ENCODE measurements at places on chromosomes 11 and 22.
A peak's percentile ranks its signal among the peaks of the same experiment; 100 is the strongest.

GRCh38 chr11:74288911-74289310 is 22.5 kb downstream of the P4HA3 start:
- no peak for DNase-seq

- DNase-seq: peak; percentile 12
Observed at GRCh38 chr11:95487391-95487790, 256.4 kb upstream of the SESN3 start.

DNA sequence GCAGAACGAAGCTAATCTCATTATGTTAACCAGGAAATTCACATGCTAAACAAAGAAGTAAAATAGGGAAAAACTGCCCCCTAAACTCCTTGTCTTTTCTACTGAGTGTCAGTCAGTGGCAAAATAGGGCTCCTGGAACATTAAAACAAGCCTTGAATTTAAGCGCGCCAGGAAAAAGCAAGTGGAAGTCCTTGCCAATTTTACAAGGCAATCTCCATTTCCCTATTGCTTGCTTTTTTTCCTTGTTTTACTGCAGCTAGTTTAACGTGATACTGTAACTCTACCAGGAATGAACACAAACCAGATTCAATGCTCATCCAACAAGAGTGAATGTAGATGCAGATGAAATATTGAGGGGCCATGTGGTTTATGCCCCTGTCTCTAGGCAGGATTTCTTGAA is 28.1 kb upstream of the KIRREL3 start:
- DNase-seq: no peak

- DNase-seq: no peak
Observed at GRCh38 chr11:31529701-31530100, 20.1 kb downstream of the ELP4 start.

DNA sequence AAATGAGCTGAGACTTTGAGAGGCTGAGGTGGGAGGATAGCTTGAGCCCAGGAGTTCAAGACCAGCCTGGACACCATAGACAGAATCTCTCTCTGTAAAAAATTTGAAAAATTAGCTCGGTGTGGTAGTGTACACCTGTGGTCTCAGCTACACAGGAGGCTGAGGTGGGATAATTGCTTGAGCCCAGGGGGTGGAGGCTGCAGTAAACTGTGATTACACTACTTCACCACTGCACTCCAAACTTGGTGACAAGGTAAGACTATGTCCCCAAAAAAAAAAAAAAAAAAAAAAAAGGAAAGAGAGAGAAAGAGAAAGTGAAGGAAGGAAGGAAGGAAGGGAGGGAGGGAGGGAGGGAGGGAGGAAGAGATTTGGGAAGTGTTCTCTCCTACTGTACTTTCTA is 25.3 kb downstream of the RRP8 start:
- no peak for DNase-seq

- no peak for DNase-seq
Observed at GRCh38 chr11:62400760-62401159, 18.1 kb upstream of the SCGB1A1 start.

GRCh38 chr11:105132716-105133511 is 6.7 kb downstream of the CARD18 start:
- no peak for DNase-seq

- no peak for DNase-seq
Observed at GRCh38 chr22:28574159-28574788, 105.4 kb downstream of the TTC28 start.

GRCh38 chr11:26916805-26917204 is 77.1 kb upstream of the FIBIN start:
- DNase-seq: no peak

All from stimulated activated CD4-positive, alpha-beta T cell treated with anti-CD3 and anti-CD28 coated beads, Interleukin-15, amount 100 ng/mL, for 48 hours (primary cell).